Activated CD4-positive, alpha-beta T cell treated with anti-CD3 and anti-CD28 coated beads, Interleukin-2, Interleukin-6, amounts not matched to agents 100 ng/mL and 50 ng/mL, durations not matched to agents 16 hours and 8 hours (primary cell): ENCODE measurements at places on chromosomes 7 and 10.

DNA sequence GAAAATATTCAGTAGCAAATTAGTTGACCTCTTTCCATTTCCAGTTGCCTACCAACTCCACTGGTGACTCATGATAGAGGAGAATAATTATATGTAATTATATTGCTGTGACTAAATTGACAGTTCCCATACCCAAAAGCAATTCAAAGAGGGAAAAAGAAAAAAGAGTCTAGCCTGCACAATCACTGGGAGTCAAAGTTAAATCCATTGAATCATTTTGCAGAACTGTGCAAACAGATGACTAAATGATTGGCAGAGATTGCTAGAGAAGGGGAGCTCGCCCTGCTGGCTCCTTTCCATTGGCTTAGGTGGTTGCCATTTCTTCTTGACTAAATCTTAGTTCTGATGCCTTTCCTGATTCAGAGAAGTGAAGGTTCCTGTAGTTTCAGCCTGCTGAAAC, 1228.6 kb upstream of the SORCS1 start:
- no peak for DNase-seq

DNA sequence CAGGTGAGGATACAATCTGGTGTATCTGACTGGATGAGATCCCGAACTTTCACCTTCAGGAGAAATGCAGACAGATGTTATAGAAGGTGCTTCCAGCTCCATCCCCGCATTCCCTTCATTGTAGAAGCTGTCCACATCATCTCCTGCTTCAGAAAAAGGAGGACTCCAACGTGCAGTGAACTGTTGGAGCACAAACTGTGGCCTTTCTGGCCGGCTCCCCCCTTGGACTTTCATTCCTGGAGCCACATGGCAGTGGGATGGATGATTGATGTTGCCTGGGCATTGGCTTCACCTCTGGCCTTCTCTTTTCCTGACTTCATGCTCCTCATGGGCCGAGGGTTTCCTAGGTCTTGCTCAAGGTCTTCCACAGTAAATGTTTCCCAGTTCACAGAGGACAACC, 29.6 kb upstream of the ZNF273 start:
- no peak for DNase-seq

GRCh38 chr10:58030208-58030607, 237.5 kb downstream of the IPMK start:
- DNase-seq, result no peak

- no peak for DNase-seq
These were observed 176.5 kb upstream of the FAM3C start for GRCh38 chr7:121572615-121573014.

DNA sequence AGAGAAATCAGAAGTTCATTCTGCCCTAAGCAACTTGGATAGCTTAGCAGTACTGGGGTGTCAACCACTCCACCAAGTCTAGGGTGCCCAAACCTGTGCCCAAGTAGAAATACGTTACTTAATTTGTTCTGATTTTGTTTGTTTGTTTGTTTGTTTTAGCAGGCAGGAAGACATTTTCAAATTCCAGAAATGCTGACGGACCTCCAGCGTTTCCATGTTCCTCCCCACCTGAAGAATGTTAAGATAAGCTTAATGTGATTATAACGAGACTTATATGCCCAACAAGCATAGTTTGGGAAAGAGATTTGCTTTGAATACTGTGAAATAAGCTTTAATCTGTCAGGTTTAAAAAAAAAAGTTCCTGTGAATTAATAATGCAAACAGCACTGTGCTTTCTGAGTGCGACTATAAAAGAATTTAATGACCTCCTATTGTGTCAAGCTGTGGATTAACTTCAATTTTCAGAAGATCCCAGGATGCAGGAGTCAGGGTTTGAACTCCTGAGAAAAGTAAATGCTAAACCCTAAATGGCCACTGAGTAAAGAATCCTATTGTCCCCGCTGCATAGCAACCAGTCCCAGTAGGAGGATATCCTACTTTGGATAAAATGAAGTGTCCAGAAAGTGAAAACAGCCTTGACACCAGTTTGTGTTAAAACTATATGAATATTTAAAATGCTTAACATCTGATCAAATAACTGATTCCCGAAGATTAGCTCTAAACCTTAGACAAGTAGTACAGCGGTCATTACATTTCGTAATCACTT, 56.5 kb downstream of the LYZL1 start:
- no peak for DNase-seq
